ENCODE measurements at places on chromosomes 7 and 10.

GRCh38 chr10:58857251-58857805 is 319.1 kb upstream of the PHYHIPL start:
- no peak for DNase-seq

- no peak for DNase-seq
These were observed 25.2 kb downstream of the DNAJB12 start for GRCh38 chr10:72329290-72330068.

GRCh38 chr7:77940647-77941046 is 142.1 kb downstream of the PHTF2 start:
- DNase-seq: no peak

DNA sequence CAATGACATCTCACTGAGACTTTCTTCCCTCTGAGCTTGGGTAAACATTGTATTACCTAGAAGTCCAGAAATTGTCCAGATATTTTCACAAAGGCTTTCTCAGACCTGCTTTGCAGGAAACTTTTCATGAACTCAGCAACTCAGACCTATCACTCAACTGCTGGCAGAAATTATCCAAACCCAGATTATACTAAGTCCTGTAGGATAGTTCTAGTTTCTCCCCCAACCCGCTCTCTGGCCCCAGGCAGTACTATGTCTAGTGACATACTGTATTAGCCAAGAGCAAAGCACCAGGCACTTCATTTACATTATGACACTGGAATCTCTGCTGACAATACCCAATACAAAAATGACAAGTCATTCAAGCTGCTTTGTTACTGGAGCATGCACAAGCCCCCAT is 75.0 kb downstream of the RHOBTB1 start:
- DNase-seq: no peak

- no peak for DNase-seq
These were observed 100.8 kb upstream of the FAM20C start for GRCh38 chr7:91396-92175.

- DNase-seq: no peak
These were observed 19.1 kb upstream of the VOPP1 start for GRCh38 chr7:55591282-55591931.

DNA sequence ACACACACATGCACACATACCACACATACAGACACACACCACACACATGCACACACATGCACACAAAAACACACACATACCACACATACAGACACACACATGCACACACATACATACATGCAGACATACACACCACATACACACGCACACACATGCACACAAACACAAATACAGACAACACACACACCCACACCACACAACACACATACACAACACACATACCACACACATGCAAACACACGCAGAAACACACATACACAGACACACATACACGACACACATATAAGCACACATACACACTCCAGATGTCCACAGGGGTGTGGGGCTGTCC is 60.1 kb upstream of the PPP2R2D start:
- DNase-seq: no peak

GRCh38 chr10:74589226-74589673 is 237.2 kb upstream of the KAT6B start:
- DNase-seq: peak; percentile 33

DNA sequence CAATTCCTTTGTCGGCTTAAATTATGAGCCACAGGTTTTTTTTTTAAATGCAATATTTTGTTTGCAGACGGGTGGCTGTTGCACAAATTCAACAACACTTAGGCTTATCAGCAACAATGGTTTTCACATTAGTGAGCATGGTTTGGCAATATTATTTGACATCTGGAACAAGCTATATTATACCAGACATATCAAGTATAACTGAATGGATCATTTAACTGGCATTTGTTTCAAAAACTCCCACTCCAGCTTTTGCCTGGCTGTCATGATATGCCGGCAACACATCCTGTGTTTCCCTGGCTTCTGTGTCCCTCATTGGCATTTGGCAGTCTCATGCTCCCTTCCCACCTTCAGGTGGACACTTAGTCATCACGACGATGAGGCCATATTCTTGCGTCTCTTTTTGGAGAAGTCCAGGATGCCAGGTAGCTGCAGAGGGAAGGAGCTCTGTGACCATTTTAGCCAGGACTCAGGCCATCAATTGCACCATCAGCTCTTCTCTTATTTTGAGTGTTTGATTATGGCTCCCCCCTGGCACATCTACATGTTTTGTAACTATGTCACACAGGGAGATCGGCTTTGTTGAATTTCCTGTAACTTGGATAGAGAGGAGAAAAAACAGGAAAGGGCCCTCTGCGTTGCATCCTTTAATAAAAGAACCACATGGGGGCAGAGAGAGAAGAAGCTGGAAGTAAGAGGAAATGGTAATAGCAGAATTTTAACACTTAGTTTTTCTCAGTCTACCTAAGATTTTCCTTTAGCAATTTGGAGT is 413.9 kb downstream of the LRMDA start:
- DNase-seq: no peak

GRCh38 chr7:150970424-150970823 is 7.7 kb downstream of the KCNH2 start:
- DNase-seq: no peak

DNA sequence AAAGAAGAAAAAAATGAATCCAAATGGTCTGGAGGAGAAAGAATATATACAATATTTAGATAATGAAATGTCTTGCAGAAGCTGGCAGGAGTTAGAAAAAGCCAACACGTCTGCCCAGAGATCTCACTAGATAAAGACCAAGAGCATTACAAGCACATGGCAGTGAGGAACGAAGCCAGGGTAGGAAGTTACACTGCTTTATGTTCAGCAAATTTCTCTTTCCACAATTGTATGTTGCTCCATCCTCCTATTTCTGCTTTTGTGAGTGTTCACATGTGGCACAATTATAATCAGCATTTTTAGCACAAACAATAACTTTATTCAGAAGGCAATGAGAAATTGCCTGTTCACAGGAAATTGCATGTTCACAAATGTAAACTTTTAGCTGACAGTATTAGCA is 53.7 kb downstream of the LRRC17 start:
- no peak for DNase-seq

All from stimulated activated CD8-positive, alpha-beta memory T cell treated with anti-CD3 and anti-CD28 coated beads, Interleukin-7, amount 100 ng/mL, for 48 hours (primary cell).